Activated CD8-positive, alpha-beta memory T cell treated with anti-CD3 and anti-CD28 coated beads for 1 hour (primary cell): ENCODE measurements at places on chromosomes 6 and 20.

GRCh38 chr6:161082215-161082614, 90.6 kb downstream of the MAP3K4 start:
- no peak for DNase-seq

GRCh38 chr6:31901953-31902643, at the start of gene ZBTB12:
TSS of gene ZBTB12 (minus strand) at chr6:31902086. CDS start at chr6:31901305, 781 bp downstream.
- peak; percentile 76 for DNase-seq

GRCh38 chr6:140586426-140587061, 1212.1 kb upstream of the CITED2 start:
- no peak for DNase-seq

- DNase-seq = no peak
These were observed 17.5 kb downstream of the MMP24 start for GRCh38 chr20:35243986-35244385.

GRCh38 chr20:47487175-47487917, 14.3 kb upstream of the NCOA3 start:
- DNase-seq = no peak

DNA sequence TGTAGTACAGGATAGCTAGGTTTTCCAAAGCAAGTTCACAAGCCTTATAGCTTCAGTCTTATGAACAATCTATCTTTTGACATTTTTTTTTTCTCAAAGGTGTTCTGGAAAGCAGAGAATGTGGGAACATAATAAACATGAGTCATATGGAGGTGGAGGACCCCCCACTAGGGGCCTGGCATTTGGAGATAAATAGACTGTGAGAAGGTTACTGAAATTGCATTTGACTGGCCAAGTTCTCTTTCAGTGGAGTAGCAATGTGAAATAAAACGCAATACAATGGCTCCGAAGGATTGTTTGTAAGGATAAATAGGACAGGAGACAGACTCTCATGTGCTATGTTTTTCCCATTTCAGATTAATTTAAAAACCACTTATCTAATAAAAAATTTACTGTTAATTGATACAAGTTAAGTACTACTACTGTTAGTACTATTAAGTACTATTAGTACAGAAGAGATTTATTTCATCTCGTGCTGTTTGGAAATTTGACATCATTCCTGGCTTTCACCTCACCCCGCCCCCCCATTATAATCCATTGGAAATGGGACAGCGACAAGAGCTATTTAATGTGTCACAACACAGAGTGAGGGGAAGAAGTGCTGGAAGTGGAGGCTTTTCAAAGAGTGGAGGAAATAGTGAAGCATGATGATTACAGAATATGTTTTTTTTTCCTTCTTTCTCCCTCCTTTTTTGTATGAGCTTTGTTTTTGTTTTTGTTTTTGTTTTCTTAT, 122.6 kb upstream of the ID4 start:
- DNase-seq = no peak

- no peak for DNase-seq
These were observed 44.2 kb downstream of the FNDC1 start for GRCh38 chr6:159213405-159213804.

DNA sequence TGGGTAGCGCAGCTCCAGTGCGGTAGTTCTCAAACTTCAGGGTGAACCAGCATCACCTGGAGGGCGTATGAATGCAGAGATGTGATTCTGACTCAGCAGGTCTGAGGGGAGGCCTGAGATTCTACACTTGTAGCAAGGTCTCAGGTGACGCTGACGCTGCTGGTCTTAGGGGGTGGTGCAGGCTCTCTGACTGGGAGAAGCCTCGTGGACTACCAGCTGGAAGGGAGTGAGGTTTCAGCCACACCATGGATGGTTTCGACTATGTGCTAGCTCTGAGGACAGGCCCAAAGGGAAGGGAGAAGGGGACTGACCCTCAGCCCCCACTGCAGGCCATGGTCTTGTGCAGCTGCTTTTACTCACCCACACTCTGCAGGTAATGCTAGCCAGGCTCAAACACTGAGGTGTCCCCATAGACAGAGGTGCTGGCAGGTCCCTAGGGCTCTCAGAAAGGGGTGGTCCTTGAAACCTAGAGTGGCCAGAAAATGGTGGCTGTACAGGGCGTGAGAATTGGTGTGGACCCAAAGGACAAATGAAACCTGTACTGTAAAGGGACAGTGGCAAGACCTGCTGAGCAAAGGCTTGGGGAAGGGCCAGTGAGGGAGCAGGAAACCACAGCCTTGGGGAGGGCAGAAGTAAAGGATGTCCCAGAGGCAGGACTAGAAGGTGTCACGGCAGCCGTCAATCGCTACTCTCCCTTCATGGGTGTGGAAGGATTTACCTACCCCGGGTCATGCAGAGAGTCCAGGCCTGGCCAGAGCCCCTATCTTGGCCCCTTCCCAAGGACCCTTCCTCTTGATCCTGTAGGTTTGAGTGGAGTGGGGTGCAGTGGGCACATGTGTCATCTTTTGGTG, 52.7 kb downstream of the EBF4 start:
- DNase-seq = no peak

DNA sequence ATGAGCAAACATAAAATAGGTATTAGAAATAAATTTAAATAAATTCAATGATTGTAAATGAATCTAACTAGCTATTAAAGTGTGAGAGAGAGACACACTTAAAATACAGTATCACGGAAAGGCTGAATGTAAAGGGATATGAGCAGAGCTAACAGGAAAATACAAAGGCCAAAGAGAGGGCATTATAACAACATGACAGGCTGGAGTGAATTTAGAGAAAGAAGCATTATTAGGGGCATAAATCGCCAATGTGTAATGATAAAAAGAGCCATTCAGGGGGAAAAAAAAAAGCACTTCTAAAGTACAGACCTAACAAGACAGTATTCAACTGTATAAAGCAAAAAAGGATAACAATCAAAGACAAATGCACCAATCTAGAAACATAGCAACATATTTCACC, 28.1 kb downstream of the DACT2 start:
- DNase-seq = no peak

GRCh38 chr20:35314816-35315631, 22.8 kb upstream of the FAM83C start:
- no peak for DNase-seq
